ENCODE measurements at places on chromosomes 4 and X.

GRCh38 chr4:8247047-8247930, 22.3 kb upstream of the HTRA3 start:
- no peak for DNase-seq

DNA sequence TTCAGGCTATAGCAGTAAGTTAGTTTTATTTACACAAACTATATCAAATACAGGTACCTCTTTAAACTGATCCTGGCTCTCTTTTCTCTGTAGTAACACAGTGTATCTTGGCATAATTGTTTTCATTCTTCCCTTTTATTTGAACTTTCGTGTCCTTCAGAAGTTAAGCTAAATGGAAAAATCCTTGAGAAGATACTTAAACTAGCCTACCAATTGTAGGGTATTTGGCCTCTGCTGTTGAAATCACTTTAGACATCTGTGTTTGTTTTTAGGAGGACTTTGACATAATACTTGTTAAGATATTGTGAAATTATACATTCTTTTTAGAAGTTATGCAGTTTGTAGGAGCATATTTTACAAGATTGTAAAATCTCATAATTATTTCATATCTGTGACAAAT, 90.3 kb upstream of the GK2 start:
- no peak for DNase-seq

- DNase-seq: no peak
These were observed 417.8 kb upstream of the INTU start for GRCh38 chr4:127214931-127215330.

- no peak for DNase-seq
These were observed 278.3 kb downstream of the SPRY1 start for GRCh38 chr4:123674762-123675465.

DNA sequence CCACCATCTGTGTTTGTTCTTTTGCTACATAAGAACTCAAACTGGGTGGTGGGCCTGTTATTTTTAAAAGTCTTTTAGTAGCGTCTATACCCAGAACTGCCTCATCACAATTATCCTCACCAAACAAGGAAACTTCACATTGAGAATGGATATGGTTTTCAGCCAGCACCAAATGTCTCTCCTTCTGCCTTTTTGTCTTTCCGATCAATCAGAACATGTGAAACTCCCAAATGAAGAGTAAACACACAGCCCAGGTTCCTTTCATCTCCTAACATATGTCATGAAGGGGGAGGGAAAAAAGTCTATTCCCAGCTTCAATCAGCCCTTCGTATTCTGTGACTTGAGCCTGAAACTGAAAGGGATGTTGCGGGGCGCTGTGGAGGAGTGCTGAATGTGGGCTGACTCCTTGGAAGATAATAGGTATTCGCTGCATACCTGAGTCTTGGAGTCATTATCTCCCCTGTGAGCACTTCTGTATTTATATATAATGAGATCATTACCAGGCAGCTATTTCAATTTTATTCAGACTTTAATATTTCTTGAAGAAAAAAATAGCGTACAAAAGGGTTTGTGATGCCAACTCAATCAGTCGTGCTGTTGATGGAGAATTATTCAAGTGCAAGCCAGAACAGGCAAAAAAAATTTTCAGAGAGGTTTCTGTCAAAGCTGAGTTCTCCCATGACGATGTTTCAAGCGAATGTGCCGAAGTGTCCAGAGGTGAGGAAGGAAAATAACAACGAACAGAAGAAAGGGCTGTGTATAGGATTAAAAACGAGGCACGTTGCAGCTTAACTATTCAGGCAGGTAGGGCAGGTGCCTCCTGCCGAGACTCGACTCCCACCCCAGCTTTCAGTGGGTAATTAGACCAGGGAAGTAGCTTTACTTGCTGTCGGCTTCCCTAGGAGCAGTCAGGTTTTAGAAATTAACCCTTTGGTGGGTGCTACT, 163.9 kb upstream of the NOCT start:
- no peak for DNase-seq

DNA sequence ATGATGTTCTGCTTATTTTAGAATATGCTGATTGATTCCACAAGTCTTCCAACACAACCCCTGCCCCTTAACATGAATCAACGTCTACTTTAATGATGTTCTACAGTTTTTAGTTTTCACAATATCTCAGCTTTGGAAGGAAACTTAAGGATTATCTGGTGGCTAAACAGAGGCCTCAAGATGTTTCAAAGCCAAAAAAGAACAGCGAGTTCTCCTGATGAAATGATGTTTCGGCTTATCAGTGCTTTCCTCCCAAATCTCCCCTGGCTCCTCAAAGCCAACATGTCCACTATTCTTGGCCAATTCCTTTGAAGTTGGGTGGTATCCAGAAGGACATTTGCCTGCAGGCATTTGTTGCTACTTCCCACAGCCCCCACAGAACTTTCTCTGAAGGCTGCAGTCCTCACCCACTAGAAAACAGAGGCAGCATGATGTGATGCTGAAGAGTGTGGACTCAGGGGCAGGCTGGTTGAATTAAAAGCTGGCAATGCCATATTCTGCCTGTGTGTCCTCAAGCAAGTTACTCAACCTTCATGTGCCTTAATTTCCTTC, 87.3 kb downstream of the ADGRG4 start:
- DNase-seq: no peak

DNA sequence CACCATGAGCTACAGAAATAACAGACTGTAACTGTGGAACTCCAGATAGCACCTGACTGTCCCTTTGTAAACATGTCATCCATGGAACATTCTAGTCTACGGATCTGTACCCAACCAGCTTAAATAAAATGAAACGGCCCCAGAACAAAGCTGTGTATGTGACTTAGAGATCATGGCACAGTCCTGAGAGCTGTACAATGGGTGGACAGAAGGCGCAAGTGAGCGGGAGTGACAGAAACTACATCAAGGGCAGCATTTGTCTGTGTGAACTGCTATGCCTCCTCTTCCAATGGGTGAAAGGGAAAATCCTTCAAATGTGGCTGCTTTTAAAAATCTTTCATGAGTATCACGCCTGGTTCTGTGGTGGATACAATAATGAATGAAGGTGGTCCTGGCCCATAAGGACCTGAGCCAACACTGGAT, 72.5 kb downstream of the FAT1 start:
- DNase-seq: no peak

- DNase-seq: no peak
These were observed 320.6 kb downstream of the ARHGAP10 start for GRCh38 chr4:148052448-148052847.

Data from HL-60 (cell line).